Esophagus squamous epithelium (tissue), 5 donors: ENCODE measurements at places on chromosomes 3 and 15. TPM values are rescaled to one million over a fixed set of nuclear protein-coding genes. Genes with fewer than 3 reads are reported as not detected.

The KCNMB3 gene
- total RNA-seq, result 1.5 TPM

The RASGRF1 gene
- total RNA-seq, result not detected

The WDR49 gene
- total RNA-seq, result 7.4 TPM

The PPARG gene
- total RNA-seq, result 13.8 TPM

The LTF gene
- total RNA-seq, result 0.57 TPM

The PPP4R2 gene
- total RNA-seq, result 31.6 TPM

The THSD4 gene
- total RNA-seq, result 144 TPM

The CTXND1 gene
- total RNA-seq, result not detected

The CLASP2 gene
- 23.5 TPM for total RNA-seq

The ZNF660 gene
- 0.59 TPM for total RNA-seq

The PLD1 gene
- total RNA-seq, result 67.9 TPM

The MYZAP gene
- 36.0 TPM for total RNA-seq

The AADAC gene
- total RNA-seq, result 6.5 TPM

The SAXO2 gene
- 1.5 TPM for total RNA-seq

The CCR1 gene
- 4.2 TPM for total RNA-seq

The IGSF11 gene
- total RNA-seq, result 0.09 TPM

The GAP43 gene
- not detected for total RNA-seq

The PRSS50 gene
- not detected for total RNA-seq

The ATR gene
- total RNA-seq, result 18.3 TPM

The NEK11 gene
- 1.6 TPM for total RNA-seq

The TRPM1 gene
- not detected for total RNA-seq

The REC114 gene
- total RNA-seq, result not detected

The CEP19 gene
- 3.1 TPM for total RNA-seq
